ENCODE measurements at places on chromosomes 11 and 22.
A peak's percentile ranks its signal among the peaks of the same experiment; 100 is the strongest.

- DNase-seq, result no peak
These were observed 2.9 kb downstream of the LMF2 start for GRCh38 chr22:50504369-50505211.

DNA sequence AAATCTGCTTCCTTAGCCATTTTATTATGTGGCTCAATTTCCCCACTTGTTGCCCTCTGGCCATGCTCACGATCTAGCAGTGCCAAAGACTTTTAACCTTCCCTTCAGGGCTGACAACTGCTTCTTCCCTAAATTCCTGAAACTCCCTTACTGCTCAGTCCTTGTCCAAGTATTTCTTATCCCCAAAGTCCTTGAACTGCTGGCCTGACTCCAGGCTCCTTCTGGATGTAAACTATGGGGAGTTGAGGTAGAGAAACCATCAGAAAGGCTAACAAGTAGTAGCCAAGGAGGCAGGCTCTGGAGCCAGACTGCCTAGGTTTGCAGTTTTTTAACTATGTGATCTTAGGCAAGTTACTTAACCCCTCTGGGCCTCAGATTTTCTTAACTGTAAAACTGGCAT, 258.7 kb upstream of the CCDC90B start:
- no peak for DNase-seq

GRCh38 chr11:57306161-57306876, 18.4 kb downstream of the TNKS1BP1 start:
- DNase-seq, result no peak

DNA sequence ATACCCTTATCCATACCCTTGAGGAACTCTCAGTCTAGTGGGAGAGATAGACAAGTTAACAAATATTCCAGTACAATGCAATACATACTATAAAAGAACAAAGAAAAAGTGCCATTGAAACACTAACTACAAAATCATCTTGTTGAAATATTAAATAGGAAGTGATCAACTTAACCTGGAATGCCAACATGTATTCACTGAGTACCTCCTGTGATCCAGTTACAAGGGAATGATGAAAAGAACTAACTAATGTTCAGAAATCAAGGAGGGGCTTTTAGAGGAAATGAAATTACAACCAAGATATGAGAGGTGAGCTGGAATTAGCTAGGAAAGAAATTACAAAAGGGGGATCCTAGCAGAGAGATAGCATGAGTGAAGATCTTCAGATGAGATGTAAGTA, 6.2 kb upstream of the FIBIN start:
- no peak for DNase-seq

DNA sequence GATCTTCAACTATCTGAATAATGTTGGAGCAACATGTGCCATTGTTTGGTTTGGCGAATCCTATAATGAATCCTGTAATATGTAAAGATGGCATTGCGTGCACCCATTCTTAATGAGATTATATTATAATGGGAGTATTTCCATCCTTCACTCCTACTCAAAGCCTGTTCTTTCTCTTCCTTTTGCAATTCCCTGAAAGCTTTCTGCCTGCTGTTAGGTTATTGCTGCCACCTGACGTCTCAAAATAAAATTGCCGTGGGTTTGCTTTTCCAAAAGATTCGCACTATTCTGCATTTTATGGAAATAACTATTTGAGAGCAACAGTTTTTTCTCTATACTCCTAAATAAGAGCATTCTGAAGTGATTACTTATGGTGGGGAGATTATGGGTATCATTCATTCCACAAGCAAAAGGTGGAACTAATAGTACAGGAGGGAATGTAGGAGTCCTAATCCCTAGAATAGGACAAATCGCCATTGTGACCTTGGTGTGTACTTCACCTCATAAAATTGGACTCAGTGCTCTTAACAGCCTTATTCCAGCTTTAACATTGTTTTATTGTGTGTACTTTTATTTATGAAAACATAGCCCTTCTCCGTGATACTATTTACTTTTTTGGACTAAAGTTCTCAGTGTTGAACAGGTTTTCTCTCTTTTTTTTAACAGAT, 69.6 kb upstream of the ALKBH3 start:
- peak; percentile 4 for DNase-seq

- DNase-seq, result no peak
These were observed 51.0 kb downstream of the GALNT18 start for GRCh38 chr11:11570823-11571222.

DNA sequence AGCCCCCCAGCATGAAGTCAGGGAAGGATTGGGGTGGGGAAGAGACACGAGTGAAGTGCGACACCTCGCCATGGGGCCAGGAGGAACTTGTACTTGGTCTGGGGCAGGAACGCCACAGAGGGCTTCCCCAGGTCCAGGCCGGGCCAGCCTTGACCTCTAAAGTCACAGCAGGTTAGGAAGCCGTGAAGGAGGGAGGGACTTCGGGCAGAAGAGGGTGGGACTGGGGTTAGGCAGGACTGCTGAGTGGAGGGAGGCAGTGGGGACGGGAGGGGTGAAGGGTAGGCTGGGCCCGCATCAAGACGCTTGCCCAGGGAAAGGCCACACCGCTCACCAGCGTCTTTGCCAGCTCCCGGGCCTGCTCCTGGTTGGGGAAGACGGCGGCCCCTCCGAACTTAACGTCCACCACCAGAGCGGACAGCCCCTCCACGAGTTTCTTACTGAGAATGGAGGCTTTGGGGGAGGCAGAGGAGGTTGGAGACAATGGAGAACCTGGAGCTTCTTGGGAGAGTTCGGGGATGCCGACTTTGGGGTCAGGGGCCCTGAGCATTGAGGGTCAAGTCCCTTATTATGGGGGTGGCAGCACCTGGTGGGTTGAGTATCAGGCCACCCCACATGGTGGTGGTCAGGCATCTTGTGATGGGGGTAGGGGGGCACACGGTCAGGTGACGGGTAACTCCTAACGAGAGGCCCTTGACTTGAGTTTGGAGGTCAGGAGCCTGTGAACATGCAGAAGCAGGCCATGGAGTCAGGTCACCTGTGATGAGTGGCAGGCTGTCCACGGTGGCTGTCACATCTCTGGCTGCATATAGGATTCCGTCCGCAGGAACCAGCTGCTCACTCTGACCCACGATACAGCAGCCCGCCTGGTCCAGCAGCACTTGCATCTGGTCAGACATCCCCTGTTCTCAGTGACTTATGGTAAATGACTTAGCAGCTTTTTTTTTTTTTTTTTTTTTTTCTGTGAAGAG, 1.7 kb upstream of the SCO2 start:
- DNase-seq, result peak; percentile 71

DNA sequence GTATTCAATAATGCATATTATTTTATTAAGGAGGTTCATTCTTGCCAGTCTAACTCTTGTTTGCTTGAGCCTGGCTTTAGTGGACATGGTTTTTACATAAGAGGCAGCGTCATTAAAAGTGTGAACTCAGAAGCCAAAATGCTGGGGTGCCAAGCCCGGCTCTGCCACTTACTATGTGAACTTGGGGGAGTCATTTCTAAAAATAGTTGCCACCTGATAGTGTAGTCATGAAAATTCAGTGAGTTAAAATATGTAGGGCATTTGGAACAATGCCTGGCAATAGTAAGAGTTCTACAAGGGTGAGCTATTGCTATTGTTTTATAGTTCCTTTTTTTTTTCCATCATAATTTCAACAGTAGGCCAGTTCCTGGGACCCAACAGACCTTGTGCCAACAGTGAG, 49.9 kb downstream of the TENM4 start:
- no peak for DNase-seq

DNA sequence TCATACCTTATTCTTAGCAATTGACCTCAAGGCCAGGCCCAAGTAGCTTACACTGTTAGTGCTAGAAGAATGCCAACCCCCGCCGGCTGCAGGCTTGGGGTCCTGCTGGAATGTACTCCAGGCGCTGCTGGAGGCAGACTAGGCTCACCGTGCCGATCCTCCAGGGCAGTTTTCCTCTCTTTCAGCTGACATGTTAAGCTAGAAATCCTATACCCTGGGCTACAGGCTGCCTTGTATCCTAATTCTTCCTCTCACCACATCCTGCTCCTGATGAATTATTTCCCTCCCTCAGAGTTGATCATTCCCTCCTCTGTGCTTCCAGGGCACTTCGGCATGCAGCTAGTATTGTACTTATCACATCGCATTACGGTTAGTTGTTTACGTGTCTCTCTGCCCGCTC, 3.4 kb downstream of the SPTBN2 start:
- DNase-seq, result no peak

DNA sequence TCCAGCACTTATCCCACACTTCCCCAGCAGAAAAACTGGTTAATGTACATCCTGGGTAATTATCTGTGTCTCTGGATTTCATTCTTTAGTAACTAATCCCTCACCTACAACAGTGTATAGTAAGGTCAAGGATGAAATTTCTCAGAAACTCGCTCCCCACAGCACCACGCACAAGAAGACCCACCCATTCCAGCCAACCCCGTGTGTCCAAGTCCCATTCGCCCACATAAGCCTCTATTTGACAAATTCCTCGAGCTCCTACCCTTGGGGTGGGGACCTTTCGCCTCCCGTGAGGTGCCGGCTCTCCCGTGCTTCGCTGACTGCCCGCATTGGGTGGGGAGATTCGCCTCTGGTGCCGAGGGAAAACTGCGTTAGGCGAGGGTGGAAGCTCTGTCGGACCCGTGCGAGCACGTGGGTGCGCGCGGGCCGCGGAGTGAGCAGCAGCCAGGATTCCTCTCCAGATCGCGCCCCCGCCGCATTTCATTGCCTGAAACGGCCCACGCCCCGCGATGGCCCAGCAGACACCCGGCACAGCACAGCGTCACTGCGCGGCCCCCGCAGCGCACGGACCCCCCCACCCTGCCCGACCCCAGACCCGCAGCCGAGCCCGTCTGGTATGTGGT, 866 bp downstream of the EXPH5 start:
- DNase-seq, result peak; percentile 59

- no peak for DNase-seq
These were observed 2.9 kb downstream of the RIN1 start for GRCh38 chr11:66333220-66333877.

- no peak for DNase-seq
These were observed 263.6 kb upstream of the NCAM1 start for GRCh38 chr11:112697391-112698178.

DNA sequence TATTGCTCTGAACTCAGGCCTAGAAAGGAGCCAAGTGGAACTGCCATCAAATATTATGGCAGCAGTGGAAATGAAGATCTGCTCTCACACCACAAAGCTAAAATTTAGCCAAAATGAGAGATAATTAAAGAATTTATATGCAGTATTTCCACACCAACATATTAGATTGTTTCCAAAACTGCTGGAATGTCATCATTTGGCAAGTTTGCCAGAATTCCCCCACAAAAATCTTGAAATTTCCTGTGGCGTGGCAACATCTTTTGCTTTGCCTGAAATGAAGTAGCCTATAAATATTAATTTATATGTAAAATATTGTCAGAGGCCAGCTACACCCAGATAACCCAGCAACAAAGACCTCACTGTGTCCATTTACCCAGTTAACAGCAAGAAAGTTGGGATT, 13.8 kb downstream of the C11orf71 start:
- no peak for DNase-seq

DNA sequence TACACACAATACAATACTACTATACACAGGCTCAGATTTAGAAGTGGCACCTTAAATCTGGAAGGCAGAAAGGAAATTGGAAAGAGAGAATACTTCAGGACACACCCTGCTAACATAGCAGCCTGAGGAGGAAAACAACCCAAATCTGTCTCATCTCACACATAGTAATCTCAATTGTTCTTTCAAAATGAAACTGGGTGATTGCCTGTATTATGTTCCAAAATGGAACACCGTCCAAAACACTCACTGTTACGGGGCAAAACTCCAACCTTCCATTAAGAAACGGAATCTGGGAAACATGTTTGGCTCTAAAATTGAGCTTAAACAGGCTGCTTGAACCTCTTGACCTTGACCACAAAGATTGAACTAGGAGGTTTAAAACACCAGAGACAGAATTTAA, 572.6 kb downstream of the OPCML start:
- no peak for DNase-seq

DNA sequence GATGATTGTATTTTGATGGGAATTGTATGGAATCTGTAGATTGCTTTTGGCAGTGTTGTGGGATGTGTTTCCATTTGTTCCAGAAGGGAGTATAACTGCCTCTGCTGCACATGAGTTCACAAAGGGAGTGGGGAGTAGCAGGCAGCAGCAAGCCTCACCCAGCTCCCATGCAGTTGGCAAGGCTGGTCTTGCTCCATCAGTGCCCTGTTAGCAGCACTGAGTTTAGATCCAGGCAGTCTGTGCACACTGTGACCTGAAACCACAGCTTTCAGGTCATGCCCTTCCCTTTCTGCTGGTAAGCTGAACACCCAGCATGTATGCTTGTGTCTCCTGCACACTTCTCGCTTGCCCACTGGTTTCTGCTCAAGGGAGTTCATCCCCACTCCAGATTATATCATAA, 3.7 kb upstream of the NUCB2 start:
- DNase-seq, result no peak

DNA sequence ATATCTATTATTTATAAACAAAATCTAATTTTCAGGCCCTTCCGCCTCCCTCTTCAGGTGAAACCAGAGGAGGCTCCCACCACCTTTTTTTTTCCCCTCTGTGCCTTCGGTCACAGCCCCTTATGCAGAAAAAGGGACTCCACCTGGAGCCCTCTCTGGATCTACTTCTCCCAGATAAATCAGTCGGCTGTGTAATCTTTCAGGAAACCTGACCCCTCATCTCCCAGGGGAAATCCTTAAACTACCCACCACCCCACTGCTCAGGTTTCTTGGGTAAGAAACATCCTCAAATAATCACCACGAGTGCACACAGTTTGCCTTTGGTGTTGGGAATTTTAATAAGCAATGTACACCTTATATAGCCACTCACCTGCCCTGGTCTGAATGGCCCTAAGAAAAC, 104.2 kb downstream of the NAV2 start:
- no peak for DNase-seq

DNA sequence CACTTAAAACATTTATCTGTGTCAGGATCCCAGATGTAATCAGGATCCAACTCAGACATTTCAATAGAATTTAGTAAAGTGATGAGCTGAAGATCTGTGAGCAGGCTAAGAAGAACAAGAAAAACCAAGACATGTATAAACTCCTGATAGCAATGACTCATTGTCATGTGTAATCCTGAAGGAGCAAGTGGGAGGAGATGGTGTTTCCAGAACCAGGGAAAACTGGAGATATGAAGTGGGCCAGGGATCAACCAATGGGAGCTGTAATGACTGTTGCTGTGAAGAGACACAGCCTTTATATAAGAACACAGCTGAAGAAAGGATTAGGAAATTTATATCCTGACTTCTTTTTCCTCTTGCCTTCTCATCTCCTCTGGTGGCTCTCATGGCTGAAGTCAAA, 682.5 kb upstream of the ARHGAP42 start:
- DNase-seq, result no peak

DNA sequence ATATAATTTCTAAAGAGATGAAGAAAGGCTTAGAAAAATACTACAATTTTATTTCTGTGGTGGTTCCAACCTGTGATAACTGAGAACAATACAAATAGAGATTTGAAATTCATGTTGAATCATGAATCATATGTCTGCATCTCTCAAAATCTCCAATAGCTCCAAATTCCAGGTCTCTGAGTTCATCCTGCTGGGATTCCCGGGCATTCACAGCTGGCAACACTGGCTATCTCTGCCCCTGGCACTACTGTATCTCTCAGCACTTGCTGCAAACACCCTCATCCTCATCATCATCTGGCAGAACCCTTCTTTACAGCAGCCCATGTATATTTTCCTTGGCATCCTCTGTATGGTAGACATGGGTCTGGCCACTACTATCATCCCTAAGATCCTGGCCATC, at the start of gene OR56B1:
Gene OR56B1, plus strand, starts transcription at position 53 of the 400 bp plus-strand sequence. Its CDS starts 69 bp downstream, at position 122.
- DNase-seq, result no peak

All from Caco-2 (cell line).